A172 (cell line): ENCODE measurements at places on chromosomes 12 and 14. TPM values are rescaled to one million over a fixed set of nuclear protein-coding genes. Genes with fewer than 3 reads are reported as not detected.

The TMEM229B gene
- total RNA-seq = 2.0 and 3.1 TPM in 2 replicates

GRCh38 chr12:1927051-1927680, 8.7 kb upstream of the CACNA2D4 start:
- DNase-seq = no peak

GRCh38 chr12:119301379-119301778, 33.1 kb upstream of the CCDC60 start:
- no peak for DNase-seq

The DBX2 gene
- not detected in 2 replicates for total RNA-seq

- no peak for DNase-seq
These were observed 441 bp downstream of the PDE3A start for GRCh38 chr12:20368651-20369304.

The GPR162 gene
- total RNA-seq = 5.3 and 12.3 TPM in 2 replicates

The TMTC1 gene
- total RNA-seq = 24.6 and 26.2 TPM in 2 replicates

The HSPB8 gene
- 39.9 and 46.0 TPM in 2 replicates for total RNA-seq
